CD4-positive, alpha-beta T cell treated with Interleukin-4 for 4 hours (primary cell): ENCODE measurements at places on chromosomes 5 and 9.
A peak's percentile ranks its signal among the peaks of the same experiment; 100 is the strongest.

- DNase-seq = peak; percentile 75
Measured at GRCh38 chr9:124774129-124774978, 2.6 kb upstream of the OLFML2A start.

- DNase-seq = no peak
Measured at GRCh38 chr5:152271420-152271819, 133.7 kb downstream of the NMUR2 start.

DNA sequence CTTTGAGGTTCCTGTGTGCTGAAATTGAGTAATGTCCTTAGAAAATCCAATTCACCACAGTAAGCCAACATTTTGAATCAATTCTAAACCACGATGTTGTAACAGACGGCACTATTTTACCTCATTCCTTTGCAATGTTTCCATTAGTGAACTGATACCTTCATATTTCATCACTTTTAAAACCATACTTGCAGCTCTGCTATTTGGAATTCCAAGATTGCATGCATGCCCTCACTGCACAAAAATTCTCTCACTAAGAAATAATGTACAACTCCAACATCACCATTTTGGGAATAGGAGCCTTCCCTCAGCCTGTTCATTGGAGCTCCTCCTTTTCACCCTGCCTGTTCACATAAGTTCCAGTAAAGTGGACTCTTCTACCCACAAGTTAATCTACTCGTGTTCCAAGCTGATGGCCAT, 74.8 kb upstream of the TGFBR1 start:
- no peak for DNase-seq

DNA sequence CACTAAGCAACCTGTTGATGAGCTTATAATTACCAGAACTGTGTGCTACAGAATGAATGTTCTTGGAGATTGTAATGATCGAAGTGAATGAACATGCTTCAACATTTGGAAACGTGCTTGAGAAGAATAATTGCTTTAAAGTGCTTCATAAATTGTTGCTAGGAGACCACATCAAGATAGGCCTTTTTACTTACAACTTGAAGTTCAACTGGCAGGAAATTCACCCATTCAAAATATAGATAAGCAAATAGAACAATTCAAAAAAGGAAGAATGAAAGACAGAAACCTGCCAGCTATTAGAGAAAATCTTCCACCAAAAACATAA, 38.0 kb upstream of the SLC44A1 start:
- no peak for DNase-seq

DNA sequence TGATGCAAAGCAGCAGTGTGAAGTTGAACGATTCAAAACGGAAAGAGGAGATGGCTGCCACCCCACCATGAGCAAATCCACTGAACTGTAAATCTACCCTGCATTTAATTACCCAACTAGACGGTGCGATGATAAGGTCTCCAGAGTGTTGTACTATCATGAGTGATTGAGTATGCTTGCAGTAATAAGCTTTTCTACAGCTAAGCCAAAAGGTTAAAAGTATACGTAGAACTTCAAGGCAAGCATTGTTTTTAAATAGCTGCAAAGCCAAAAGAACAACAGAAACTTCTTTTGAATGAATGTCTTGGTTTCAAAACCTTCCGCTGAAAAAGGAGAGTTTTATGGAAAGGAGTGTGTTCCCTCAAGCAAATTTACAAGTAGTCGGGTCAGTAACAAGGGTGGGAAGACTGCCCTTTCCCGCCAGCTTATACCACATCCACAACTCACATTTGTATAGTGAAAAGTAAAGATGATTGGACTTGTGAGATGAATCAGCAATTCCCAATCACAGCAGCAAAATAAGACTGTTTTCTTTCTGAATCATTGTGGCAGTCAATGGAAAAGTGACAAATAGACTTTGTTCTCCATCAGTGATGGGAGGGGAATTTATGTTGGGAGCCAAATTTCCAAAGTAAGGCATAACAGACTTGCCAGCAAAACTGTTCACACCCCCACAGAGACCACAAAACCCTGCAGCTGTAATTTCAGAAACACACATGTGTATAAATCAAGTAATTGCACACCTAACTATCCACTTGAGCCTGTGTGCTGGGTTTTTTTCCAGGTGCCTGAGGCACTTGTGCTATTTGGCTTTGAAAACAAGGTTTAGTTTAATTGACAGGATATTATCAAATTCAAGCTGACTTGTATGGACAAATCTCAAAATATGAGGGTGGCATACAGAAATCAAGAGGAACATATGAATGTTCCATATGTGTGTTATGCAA, 407.7 kb upstream of the GRAMD2B start:
- no peak for DNase-seq

GRCh38 chr5:115888027-115888426, 46.3 kb downstream of the AP3S1 start:
- DNase-seq = no peak

DNA sequence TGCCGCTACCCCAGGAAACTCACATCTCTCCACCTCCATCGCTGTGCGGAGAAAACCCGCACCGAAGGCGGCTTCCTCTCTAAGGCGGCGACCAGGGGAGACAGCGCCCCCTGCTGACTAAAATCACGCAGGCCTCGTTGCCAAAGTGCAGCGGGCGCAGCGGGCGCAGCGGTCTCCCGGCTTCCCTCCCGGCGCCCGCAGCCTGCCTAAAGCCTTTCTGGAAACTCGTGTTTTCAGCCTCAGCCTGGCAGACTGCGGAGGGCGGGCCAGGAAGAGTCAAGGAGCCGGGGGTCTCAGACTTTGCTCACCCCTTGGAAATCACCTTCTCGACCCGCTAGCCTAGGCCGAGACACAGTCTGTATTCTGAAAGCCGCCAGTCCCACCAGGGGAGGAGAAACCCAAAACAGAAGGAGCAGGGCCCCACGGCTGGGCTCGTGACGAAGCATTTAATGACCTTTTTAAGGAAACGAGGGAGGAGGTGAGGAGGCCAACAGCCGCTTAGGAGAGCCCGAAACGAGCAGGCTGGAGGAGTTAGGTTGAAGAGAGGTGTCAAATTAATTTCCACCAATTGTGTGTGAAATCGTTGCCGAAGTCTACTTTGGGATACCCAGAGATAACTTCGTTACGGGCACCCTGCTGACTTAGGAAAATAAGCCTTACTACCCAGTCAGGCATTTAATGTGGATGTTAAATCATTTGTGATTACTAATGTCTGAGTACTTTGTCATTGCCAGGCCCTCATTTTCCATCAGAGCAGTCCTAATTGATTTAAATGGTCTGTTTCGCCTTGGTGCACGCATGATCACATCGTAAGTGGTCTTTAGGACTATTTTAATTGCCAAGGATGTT, 7.3 kb upstream of the FOXB2 start:
- peak; percentile 28 for DNase-seq

DNA sequence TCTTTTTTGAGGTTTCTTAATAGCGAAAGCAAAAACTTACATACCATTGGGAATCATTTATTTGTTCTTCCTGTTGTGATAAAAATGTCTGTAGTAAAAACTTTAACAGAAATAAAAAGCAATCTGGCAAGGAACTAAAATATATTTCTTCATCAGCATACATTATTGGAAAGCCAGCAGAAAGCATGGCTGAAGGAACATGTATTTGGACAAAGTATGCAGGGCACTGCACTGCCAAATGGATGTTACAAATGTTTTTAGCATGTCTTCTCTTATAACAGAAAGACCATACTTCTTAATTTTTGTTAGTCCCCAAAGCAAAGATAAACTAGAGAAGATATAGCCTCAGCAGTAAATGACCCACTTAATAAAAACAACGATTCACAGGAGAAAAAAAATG, 80.5 kb downstream of the SMIM15 start:
- no peak for DNase-seq

- no peak for DNase-seq
Measured at GRCh38 chr5:16508730-16509531, 43.3 kb upstream of the ZNF622 start.

- DNase-seq = no peak
Measured at GRCh38 chr9:93613791-93614190, 37.4 kb downstream of the PHF2 start.

DNA sequence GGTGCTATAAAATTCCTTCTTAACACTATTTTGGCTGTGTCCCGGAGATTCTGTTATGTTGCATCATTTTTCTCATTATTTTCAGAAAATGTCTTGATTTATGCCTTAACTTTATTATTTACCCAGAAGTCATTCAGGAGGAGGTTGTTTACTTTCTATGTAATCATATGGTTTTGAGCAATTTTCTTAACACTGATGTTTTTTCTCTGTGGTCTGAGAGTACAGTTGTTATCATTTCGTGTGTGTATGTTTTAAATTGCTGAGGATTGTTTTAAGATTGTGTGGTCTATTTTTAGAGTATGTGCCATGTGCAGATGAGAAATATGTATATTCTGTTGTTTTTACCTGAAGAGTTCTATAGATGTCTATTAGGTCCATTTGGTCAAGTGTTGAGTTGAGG, 498.1 kb upstream of the ZNF608 start:
- DNase-seq = no peak

DNA sequence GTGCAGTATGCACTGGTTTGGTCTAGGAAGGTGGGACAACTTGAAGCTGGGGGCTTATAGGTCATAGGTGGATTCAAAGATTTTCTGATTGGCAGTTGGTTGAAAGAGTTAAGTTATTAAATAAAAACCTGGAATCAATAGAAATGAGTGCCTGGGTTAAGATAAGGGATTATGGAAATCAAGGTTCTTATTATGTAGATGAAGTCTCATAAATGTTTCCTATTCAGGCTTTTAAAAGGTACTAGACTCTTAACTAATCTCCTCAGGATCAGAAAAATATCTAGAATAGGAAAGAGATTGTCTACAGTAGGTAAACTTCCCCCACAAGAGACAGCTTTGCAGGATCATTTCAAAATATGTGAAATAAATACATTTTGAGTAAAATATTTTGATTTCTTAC, 163.3 kb upstream of the FBN2 start:
- DNase-seq = no peak

GRCh38 chr5:90675222-90675621, 116.6 kb downstream of the ADGRV1 start:
- no peak for DNase-seq

- no peak for DNase-seq
Measured at GRCh38 chr5:75089137-75089536, 36.8 kb upstream of the GCNT4 start.

- DNase-seq = peak; percentile 58
Measured at GRCh38 chr5:87081511-87082372, 185.9 kb upstream of the RASA1 start.

- no peak for DNase-seq
Measured at GRCh38 chr5:126219616-126220015, 203.6 kb upstream of the GRAMD2B start.

DNA sequence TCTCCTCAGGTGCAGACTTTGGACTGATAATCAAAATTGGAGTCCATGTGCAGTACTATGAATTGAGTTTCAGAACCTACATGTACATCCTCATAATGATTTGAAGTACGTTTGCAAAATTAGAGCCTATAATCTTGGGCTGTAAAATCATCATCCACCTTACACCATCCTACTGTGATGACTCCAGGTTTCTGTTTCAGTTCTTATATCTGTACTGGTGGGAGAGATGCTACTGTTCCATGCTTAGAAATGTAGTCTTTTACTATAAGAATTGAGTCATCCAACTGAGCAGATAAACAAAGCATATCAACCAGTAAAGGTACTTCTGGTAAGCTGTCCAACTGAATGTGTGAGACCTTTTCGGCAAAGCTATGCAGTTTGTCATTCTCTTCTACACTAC, 586.3 kb upstream of the FAM174A start:
- DNase-seq = no peak

GRCh38 chr5:36395260-36395659, 93.6 kb upstream of the RANBP3L start:
- no peak for DNase-seq

DNA sequence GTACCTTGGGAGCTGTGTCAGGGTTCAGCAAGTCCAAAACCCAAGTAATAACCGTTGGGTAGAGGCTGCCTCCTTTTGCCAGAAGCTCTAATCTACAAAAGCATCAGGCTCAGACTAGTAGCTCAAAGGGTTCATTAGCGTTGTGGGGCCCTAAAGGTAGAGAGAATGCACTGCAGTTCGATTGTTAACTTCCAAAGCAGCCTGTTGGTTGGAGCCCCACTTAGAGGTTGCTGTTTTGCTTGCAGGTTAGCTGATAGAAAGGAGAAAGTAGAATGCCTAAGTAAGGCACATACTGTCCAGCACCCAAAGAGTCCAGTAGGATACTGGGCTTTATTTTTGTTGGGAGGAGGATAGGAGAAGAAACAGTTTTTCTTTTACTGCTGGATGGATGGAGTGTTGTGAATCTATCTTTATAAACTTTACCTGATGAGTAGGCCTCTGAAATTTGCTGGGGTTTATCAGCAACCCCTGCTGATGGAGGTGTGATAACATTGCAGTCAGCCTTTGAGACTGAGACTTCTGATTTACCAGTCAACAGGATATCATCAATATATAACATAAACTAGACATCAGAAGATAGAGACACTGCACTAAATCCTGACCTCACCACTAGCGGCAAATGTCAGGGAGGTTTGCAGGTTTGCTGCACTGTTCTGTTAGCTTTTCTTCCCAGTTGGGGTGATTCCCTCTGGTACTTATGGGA, 34.8 kb downstream of the ZNF131 start:
- DNase-seq = no peak

- DNase-seq = no peak
Measured at GRCh38 chr5:1685066-1685465, 114.6 kb downstream of the MRPL36 start.

DNA sequence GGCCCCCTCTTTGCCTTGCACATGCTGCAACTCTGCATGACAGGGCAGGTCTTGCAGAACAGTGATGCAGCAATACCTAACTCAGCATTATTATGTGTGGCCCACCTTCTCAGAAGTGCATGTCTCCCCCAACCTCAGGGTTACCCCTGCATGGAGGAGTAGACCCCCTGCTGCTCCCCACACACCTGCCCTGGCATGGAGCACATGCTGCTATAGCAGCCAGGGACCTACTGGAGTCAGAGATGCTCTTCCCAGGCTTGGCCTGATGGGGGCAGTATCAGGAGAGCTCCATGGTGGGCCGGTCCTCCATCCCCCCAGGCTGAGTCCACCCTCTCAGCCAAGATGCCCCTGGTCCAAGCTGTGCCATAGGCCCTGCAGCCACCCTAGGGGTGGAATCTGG, 13.2 kb upstream of the BOD1 start:
- DNase-seq = no peak

GRCh38 chr9:71857159-71857558, 53.8 kb downstream of the ABHD17B start:
- no peak for DNase-seq

DNA sequence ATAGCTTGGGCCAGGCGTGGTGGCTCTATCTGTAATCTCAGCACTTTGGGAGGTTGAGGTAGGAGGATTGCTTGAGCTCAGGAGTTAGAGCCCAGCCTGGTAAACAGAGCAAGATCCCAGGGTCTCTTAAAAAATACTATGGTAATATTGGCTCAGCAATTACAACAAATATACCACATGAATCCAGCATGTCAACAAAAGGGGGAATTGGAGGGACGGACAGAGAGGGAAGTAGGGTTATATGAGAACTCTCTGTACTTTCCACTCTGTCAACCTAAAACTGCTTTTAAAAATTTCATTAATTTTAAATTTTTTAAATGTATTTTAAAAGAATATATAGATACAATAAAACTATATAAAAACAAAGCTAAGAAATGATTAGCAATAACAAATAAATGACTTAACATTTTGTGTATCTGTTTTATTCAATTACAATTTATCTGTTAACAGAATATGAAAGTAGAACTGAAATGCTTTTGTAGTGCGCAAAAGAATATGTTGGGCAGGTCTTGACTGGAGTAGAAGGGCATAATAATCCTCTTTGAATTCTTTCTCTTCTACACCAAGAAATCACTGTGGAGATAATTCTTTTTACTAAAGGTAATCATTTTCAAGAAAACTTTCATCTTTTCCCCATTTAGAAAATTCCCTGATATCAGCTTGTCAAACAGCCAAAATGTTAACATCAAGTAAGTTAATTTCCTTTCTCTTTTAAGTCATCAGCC, 12.9 kb upstream of the CDC42SE2 start:
- no peak for DNase-seq

- no peak for DNase-seq
Measured at GRCh38 chr9:101225271-101225670, 159.5 kb downstream of the BAAT start.
